Hepatocyte (in vitro differentiated cells): ENCODE measurements at places on chromosomes 12 and 14. TPM values are rescaled to one million over a fixed set of nuclear protein-coding genes. Genes with fewer than 3 reads are reported as not detected.
A peak's percentile ranks its signal among the peaks of the same experiment; 100 is the strongest.

- H3K4me1 ChIP-seq, result peaks cover 8% of the 10 kb centered on the region
- H3K27ac ChIP-seq, result no peak overlapping the region
- H3K36me3 ChIP-seq, result no peaks in the 10 kb centered on the region
- no peaks in the 10 kb centered on the region for H3K27me3 ChIP-seq
- H3K4me3 ChIP-seq, result no peak overlapping the region
These were observed 1009.7 kb downstream of the VRK1 start for GRCh38 chr14:97806891-97807290.

- no peaks in the 10 kb centered on the region for H3K36me3 ChIP-seq
- no peak for DNase-seq
- peaks cover 3% of the 10 kb centered on the region for H3K27me3 ChIP-seq
These were observed 20.7 kb downstream of the FAIM2 start for GRCh38 chr12:49882851-49883464.

DNA sequence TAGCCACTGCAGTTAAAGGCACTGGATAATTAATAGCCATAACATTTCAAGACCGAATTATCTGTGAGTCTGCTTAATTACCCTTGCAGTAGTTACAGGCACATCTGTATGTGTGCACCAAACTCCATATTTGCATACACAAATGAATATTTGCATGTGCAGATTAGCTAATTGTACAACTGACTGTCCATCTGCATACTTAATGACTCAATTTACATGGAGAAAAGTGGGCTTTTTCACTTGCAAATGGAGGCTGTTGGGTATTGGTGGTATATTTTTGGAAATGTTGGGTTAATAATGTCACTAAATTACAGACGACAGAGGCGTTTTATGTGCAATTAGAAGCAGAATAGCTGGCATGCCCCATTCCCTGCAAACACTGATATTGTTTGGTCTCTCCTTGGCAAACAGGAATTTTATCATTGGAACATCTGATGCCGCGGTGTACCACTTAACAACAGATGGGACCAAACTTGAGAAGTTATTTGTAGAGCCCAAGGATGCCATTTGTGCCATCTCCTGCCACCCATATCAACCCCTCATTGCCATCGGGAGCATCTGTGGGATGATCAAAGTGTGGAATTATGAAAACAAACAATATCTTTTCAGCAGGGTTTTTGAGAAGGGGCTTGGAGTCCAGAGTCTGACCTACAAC, 39.6 kb downstream of the CFAP251 start:
- H3K36me3 ChIP-seq, result no peaks in the 10 kb centered on the region
- no peak for DNase-seq
- no peaks in the 10 kb centered on the region for H3K27me3 ChIP-seq

- no peaks in the 10 kb centered on the region for H3K27me3 ChIP-seq
- no peak overlapping the region for H3K27ac ChIP-seq
- H3K4me1 ChIP-seq, result no peaks in the 10 kb centered on the region
- no peaks in the 10 kb centered on the region for H3K36me3 ChIP-seq
These were observed 720.9 kb downstream of the FSCB start for GRCh38 chr14:43786066-43786762.

The IFNG gene
- total RNA-seq, result not detected in 2 replicates

The GUCY2C gene
- total RNA-seq, result 47.6 and 48.1 TPM in 2 replicates

The KRT2 gene
- not detected in 2 replicates for total RNA-seq

The KLHDC1 gene
- total RNA-seq, result 4.6 and 6.7 TPM in 2 replicates

- no peaks in the 10 kb centered on the region for H3K36me3 ChIP-seq
- H3K27me3 ChIP-seq, result no peaks in the 10 kb centered on the region
- H3K4me3 ChIP-seq, result no peak overlapping the region
- DNase-seq, result no peak
These were observed 22.8 kb downstream of the SERPINA1 start for GRCh38 chr14:94365624-94366023.

GRCh38 chr12:82507686-82508085, 149.4 kb downstream of the METTL25 start:
- H3K36me3 ChIP-seq, result no peaks in the 10 kb centered on the region
- H3K4me1 ChIP-seq, result no peaks in the 10 kb centered on the region
- H3K27ac ChIP-seq, result no peak overlapping the region
- no peak for DNase-seq
- no peaks in the 10 kb centered on the region for H3K27me3 ChIP-seq
- no peak overlapping the region for H3K4me3 ChIP-seq

GRCh38 chr12:20368651-20369304, 441 bp downstream of the PDE3A start:
- peaks cover 6% of the 10 kb centered on the region for H3K4me1 ChIP-seq
- peak; percentile 63 for DNase-seq
- H3K27me3 ChIP-seq, result peaks cover 3% of the 10 kb centered on the region

DNA sequence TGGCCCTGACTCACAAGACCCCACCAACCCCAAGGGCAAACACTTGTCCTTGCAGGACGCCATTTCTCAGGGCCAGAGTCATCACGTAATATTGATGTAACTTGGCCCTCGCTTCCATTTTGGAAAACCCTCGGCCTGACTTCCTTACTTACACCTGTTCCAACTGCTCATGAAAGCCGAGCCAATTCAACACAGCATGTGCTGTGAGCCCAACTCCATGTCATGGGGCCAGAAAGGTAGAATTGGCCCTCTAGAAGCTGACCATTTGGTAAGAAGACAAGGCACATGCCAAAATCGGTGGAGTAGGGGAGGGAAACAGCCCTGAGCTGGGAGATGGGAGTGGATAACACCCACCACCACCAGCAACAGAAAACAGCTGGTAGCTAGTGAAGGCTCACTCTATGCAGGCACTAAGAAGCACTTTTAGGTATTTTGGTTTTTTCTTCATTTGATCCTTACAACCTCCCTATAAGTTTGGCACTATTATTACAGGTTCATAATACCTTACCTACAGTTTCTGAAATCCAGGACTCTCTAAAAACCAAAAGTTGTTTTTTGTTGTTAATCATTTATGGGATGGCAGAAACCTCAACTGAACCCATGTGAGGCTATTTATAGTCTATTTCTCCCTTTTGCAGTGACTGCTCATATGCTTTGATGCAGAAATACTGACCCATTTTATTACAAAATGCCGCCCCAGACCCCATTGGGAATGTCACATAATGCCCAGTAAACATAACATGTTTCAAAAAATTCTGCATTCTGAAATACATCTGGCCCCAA, 6.5 kb downstream of the TTC7B start:
- DNase-seq, result no peak
- no peak overlapping the region for H3K4me3 ChIP-seq
- no peaks in the 10 kb centered on the region for H3K4me1 ChIP-seq
- no peak overlapping the region for H3K27ac ChIP-seq
- no peaks in the 10 kb centered on the region for H3K27me3 ChIP-seq

DNA sequence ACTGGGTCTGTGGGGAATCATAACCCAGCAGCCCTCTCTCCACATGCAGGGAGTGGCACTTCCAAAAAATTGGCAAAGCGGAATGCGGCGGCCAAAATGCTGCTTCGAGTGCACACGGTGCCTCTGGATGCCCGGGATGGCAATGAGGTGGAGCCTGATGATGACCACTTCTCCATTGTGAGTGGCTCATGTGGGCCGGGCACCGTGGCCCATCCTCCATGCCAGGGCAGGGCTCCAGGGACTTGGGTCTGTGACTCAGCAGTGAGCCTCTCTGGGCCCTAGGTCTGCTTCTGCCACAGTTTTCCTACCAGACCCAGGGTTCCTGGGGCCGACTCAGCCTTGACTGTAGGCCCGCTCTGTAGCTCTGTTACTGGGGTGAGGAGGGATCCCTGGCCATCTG, 2.2 kb downstream of the NPFF start:
- no peaks in the 10 kb centered on the region for H3K36me3 ChIP-seq
- peaks cover 14% of the 10 kb centered on the region for H3K4me1 ChIP-seq
- no peak overlapping the region for H3K4me3 ChIP-seq

GRCh38 chr14:68450391-68451120, 342.3 kb downstream of the ZFP36L1 start:
- peaks cover 16% of the 10 kb centered on the region for H3K4me1 ChIP-seq
- no peak overlapping the region for H3K27ac ChIP-seq
- H3K27me3 ChIP-seq, result no peaks in the 10 kb centered on the region
- no peaks in the 10 kb centered on the region for H3K36me3 ChIP-seq

The SPPL3 gene
- 20.0 and 28.9 TPM in 2 replicates for total RNA-seq

GRCh38 chr14:30849354-30849753, 25.0 kb upstream of the COCH start:
- H3K4me3 ChIP-seq, result no peak overlapping the region
- no peak overlapping the region for H3K27ac ChIP-seq
- DNase-seq, result no peak
- no peaks in the 10 kb centered on the region for H3K27me3 ChIP-seq

The ERO1A gene
- 80.6 and 91.1 TPM in 2 replicates for total RNA-seq

DNA sequence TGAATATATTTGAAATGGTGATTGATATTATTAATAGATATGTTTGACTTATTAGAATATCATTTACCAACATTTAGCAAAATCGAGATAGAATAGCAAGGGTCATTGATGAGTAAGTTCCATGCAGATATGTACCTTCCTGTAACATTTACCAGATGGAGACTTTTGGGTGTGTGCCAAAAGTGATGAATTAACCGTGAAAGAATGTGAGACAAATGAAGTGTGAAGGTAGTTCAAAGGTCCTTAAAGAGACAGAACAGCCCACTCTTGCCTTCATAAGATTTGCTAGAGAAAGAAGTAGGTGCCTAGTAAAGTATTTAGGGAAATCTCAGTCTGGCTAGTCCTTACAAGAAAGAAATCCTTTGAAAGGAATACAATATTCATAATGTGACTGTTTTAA, 45.5 kb downstream of the FGD4 start:
- DNase-seq, result peak; percentile 83
- peak overlapping the region; percentile 87 for H3K27ac ChIP-seq
- H3K36me3 ChIP-seq, result no peaks in the 10 kb centered on the region
- no peaks in the 10 kb centered on the region for H3K27me3 ChIP-seq
- H3K4me3 ChIP-seq, result no peak overlapping the region
- H3K4me1 ChIP-seq, result peaks cover 30% of the 10 kb centered on the region

The PRH2 gene
- total RNA-seq, result not detected in 2 replicates

The USP15 gene
- 42.4 and 49.1 TPM in 2 replicates for total RNA-seq

DNA sequence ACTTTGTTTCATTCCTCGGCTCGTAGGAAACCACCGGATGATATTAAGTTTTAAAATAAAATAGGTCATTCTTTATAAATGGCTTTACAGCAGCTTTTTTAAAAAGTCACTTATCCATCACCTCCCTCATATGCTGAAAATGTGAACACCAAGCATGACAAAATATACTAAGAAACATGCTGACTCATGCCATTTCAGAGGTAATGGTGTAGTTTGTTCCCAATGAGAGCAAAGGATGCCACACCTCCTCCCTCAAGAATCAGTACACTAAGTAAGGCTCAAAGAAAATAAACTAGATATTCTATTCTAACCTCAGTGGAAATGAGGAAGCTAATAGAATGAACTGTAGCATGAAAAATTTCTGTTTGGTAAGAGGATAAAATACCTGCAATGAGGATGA, 5.5 kb upstream of the DIO2 start:
- no peak overlapping the region for H3K27ac ChIP-seq
- no peaks in the 10 kb centered on the region for H3K36me3 ChIP-seq
- no peak for DNase-seq
- no peaks in the 10 kb centered on the region for H3K4me1 ChIP-seq

- no peaks in the 10 kb centered on the region for H3K36me3 ChIP-seq
- no peaks in the 10 kb centered on the region for H3K27me3 ChIP-seq
- H3K27ac ChIP-seq, result peak overlapping the region; percentile 65
- peaks cover 41% of the 10 kb centered on the region for H3K4me1 ChIP-seq
- DNase-seq, result no peak
These were observed 66.0 kb upstream of the ACTN1 start for GRCh38 chr14:69044965-69045555.

GRCh38 chr12:132602572-132603239, 7.7 kb downstream of the LRCOL1 start:
- H3K4me3 ChIP-seq, result no peak overlapping the region
- no peak overlapping the region for H3K27ac ChIP-seq
- H3K36me3 ChIP-seq, result no peaks in the 10 kb centered on the region
- peaks cover 26% of the 10 kb centered on the region for H3K27me3 ChIP-seq

- no peak for DNase-seq
- H3K27me3 ChIP-seq, result no peaks in the 10 kb centered on the region
- H3K36me3 ChIP-seq, result no peaks in the 10 kb centered on the region
- H3K27ac ChIP-seq, result no peak overlapping the region
- no peaks in the 10 kb centered on the region for H3K4me1 ChIP-seq
- H3K4me3 ChIP-seq, result no peak overlapping the region
These were observed 1111.1 kb downstream of the BCL11B start for GRCh38 chr14:98160901-98161300.

DNA sequence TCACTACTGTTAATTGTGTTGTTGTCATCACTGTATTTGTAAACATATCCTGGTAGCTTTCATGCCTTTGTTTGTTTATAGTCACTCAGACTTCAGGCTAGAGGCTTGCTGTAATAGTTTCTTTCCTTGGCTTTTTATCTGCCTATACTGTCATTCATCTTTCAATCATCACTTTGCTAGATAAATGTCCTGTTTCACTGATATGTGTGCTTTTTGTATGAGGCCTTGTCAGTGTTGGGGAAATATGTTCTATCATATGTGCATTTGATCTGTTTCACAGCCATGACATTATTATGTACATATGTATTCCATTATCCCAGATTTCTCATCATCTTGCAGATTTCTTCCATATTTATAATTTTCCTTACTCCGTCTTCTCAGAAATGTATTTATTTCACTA, 558.9 kb upstream of the LRFN5 start:
- no peak overlapping the region for H3K27ac ChIP-seq
- no peak overlapping the region for H3K4me3 ChIP-seq
- H3K36me3 ChIP-seq, result no peaks in the 10 kb centered on the region
- DNase-seq, result no peak

The PZP gene
- 0.08 and 0.10 TPM in 2 replicates for total RNA-seq

The IL23A gene
- 2.0 and 2.3 TPM in 2 replicates for total RNA-seq

DNA sequence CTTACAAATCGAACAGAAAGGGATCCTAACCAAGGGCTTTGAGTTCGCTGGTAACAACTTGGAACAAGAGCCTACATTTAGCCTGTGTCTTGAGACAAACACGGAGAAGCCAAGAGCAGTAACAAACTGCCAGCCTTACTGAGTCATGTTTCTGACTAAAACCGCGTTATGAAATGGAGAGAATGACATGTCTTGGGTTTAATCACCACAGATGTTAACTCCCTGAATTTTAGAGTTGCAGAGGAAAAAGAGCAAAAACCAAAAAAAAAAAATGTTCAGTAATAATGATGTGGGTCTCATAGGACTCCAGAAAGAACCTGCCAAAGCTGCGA, 1.0 kb downstream of the BLTP3B start:
- no peaks in the 10 kb centered on the region for H3K27me3 ChIP-seq
- H3K4me1 ChIP-seq, result peaks cover 9% of the 10 kb centered on the region
- peak overlapping the region; percentile 98 for H3K4me3 ChIP-seq
- H3K36me3 ChIP-seq, result no peaks in the 10 kb centered on the region

GRCh38 chr14:103189481-103190470, 66.5 kb downstream of the TNFAIP2 start:
- DNase-seq, result no peak
- H3K27me3 ChIP-seq, result no peaks in the 10 kb centered on the region
- peaks cover 28% of the 10 kb centered on the region for H3K4me1 ChIP-seq
- H3K27ac ChIP-seq, result no peak overlapping the region

DNA sequence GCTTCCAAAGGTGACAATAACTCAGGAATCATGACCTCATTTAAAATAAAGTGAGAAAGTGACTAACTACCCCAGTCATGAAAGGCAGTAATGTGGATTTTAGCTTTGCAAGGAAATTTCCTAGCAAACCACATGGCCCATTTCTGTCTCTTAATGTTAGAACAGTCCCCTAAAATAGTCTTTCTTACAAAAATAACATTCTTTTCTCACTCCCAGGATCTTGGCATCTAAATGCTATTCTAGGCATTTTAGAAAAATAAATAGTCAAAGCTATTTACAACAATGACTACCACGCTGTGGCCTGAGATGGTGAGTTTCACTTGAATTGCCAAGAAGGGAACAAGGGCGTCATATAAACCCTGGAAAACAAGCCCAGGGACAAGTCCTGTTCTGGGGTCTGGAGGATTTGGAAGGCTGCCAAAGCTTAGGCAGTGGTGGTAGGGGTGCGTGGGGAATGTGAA, 101.2 kb upstream of the CCDC175 start:
- no peak for DNase-seq
- H3K27me3 ChIP-seq, result peaks cover 12% of the 10 kb centered on the region
- H3K36me3 ChIP-seq, result no peaks in the 10 kb centered on the region
- H3K4me3 ChIP-seq, result no peak overlapping the region
- H3K27ac ChIP-seq, result no peak overlapping the region
